ENCODE measurements at places on chromosomes 11 and 22.

DNA sequence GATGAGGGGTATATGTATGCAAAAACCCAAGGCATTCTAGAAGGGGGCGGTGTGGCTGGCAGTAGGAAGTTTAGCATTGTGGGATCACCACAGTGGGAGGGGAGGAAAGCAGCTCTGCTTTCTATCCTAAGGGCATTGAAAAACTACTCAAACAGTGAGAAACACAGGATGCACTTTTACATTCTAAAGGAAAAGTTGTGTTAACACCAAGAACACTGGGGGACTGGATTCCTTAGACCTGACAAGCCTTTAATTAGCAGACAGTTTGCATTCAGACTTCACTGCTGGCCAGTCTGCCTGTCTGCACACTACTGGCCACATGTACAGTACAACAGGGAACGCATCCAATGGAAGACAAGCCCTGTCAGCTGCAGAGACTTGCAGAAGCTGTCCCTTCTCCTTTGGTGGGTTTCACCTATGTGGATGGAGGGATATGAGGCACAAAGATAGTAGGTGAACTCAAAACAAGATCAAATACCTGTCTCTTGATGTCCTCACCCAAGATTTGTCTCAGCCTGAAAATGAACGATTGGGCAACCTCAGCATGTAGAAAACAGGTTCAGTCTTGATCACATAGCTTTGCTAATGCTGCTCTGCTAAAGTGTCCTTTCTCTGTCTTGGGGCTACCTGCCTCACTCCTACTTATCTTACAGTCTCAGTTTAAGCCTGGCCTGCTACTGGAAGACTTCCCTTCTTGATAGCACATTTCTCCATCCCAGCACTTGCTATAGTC is 64.8 kb downstream of the TENM4 start:
- DNase-seq, result no peak

- no peak for DNase-seq
These were observed 418.8 kb downstream of the DYNC2H1 start for GRCh38 chr11:103528046-103528445.

DNA sequence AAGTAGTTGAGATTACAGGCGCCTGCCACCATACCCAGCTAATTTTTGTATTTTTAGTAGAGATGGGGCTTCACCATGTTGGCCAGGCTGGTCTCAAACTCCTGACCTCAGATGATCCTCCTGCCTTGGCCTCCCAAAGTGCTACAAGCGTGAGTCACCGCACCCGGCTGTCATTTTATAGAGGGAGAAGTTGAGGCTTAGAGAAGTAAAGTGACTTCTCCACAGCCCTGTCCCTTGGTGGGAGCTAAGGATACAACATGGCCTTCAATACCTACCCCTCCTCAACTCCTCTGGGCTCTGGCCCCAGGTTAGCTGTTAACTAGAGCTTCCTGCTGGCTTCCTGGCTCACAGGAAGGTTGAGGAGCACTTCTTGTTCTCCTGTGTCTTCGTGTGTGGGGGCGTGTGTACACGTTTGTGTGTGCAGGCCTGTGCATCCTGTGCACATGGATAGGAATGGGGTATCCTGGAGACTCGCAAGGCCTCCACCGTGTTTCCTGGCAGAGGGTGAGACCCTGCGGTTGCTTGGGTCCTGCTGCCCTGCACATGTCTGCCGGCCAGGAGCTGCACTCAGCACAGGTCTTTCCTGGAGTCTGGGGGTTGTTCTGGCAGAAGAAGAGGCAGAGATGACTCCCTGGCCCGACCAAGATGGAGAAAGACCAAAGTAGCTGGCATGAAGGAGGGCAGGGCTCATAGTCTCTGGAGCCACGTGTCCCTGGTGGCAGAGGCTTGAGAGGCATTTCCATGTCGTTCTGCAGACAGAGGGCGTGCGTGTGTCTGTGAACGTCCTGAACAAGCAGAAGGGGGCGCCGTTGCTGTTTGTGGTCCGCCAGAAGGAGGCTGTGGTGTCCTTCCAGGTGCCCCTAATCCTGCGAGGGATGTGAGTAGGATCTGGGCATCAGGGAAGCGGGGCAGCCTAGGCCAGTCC is 2.4 kb downstream of the SIDT2 start:
- DNase-seq, result peak; percentile 12

DNA sequence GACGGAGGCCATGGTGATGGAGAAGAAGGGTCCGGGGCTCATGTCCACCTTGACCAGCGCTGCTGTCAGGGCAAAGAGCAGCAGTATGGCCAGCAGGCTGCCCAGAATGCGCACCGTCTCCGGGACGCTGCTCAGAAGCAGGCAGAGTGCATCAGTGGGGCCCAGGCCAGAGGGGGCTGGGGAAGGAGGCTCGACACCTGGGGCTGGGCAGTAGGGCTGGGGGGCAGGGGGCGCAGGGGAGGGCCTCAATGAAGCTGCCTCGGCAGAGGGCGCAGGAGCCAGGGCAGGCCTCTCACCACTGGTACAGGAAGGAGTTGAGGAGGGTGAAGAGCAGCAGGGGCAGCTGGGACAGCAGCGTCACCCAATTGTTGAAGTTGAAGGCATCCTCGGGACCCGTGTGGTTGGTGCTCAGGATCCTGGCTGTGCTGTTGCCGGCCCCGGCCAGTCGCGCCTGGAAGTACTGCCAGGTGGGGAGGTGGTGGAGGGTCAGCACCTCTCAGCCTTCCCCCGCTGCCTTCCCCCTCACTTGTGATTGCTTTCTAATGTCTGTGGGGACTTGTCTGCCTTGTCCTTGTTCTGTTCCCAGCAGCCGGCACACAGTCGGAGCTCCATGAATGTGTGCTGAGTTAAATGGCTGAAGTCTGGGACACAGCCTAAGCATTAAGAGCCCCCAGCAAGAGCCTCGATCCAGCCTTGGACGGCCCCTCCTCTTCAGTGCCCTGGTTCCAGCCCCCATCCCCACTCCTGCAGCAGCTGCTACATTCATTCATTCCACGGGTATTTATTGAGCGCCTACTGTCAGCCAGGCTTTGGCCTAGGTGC is 2.3 kb downstream of the SLC29A2 start:
- no peak for DNase-seq

DNA sequence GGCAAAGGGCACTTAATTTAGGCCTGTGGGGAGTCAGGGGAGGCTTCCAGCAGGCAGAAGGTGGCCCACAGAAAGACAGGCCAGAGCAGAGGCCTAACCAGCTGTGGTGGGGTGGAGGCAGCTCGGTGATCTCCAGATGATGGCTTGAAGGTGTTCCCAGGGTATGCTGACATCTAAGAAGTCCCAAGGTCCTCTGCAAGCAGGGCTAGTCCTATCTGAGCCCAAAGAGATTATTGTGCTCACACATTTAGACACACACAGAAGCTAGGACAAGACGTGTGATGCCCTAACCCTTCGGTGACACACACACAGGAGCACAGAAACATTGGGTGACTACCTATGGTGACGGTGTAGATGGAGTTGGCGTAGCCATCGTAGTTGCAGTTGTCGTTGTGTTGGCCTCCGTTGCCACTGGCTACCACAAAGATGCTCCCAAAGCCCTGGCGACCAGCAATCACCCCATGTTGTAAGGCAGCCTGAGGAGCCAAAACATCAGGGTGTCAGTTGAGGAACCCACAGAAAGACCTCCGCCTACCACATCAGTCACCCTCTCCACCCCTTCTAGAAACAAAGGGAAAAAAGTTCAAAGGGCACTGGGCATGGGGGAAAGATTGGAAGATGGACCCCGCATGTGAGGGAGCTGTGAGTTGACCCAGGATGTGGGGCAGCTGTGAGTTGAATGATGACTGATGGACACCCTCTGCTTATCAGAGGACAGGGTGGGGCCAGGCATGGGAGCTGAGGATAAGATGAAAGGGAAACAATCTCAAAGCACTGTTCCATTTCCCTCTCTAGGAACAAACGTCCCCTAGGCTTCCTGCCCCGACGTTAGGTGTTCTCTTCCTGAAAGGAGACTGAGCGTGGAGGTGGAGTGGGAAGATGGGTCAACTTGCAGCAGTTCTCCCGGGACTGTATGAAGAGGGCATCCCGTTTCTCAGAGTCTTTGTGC is 7.9 kb downstream of the PCSK7 start:
- DNase-seq, result no peak
